ENCODE measurements at places on chromosomes 5 and 9. TPM values are rescaled to one million over a fixed set of nuclear protein-coding genes. Genes with fewer than 3 reads are reported as not detected.

Gene PWWP2A
- total RNA-seq = 24.0 TPM

Gene CDKN2A
- 3.9 TPM for total RNA-seq

Gene SPATA9
- not detected for total RNA-seq

Gene FOXD4
- total RNA-seq = 0.20 TPM

Gene MXD3
- total RNA-seq = 13.4 TPM

Gene HARS1
- 104 TPM for total RNA-seq
